ENCODE measurements at places on chromosomes 1 and 21.

- no peak for DNase-seq
These were observed 8.7 kb downstream of the MAB21L3 start for GRCh38 chr1:116119876-116120275.

DNA sequence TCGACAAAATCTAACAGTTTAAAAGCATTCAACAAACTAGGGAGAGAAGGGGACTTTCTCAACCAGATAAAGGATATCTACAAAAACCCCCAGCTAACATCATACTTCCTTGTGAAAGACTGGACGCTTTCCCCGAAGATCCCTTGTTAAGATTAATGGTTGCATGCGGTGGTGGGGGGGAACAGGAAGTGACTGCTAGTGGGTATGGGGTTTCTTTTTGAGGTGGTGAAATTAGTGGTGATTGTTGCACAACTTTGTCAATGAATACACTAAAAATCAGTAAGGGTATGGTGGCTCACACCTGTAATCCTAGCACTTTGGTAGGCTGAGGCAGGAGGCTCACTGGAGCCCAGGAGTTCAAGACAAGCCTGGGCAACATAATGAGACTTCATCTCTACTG, 26.9 kb upstream of the EYA3 start:
- no peak for DNase-seq

DNA sequence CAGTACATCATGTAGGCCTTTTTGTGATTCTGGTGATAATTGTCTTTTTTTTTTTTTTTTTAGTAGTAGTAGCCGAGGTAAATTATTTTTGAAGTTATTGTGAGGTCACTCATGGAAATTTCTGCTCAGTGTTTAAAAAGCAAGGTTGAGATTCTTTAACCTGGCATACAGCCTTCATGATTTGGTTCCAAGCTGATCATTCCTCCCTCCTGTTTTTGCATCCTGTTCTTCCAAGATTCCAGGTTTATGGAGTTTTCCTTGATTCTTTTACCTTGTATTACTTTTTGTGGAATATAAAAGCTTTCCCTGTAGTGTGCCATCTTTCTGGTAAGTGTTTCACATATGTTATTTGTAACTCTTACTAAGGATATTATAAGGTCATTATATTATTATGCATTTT, 9.1 kb downstream of the ZFYVE9 start:
- DNase-seq, result no peak

- no peak for DNase-seq
These were observed 244.4 kb downstream of the ZNF648 start for GRCh38 chr1:181817091-181817490.

DNA sequence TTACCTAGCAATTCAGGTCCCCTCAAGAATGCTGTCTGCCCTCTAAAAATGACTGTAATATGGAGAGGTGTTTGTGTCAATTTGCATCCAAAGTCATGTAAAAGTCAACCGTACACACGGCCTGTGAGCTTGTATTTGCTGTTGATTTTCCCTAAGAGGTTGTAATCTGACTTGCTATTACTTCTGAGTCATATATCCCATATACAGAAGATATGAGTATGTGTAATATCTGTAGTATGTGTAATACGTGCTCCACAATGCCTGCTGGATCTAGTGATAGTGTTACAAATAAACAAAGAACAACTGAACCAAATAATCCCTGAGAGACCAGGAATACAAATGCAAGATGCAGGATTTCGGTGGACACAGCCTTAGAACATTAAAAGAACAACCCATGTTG, 1.4 kb upstream of the KCNJ6 start:
- DNase-seq, result no peak

DNA sequence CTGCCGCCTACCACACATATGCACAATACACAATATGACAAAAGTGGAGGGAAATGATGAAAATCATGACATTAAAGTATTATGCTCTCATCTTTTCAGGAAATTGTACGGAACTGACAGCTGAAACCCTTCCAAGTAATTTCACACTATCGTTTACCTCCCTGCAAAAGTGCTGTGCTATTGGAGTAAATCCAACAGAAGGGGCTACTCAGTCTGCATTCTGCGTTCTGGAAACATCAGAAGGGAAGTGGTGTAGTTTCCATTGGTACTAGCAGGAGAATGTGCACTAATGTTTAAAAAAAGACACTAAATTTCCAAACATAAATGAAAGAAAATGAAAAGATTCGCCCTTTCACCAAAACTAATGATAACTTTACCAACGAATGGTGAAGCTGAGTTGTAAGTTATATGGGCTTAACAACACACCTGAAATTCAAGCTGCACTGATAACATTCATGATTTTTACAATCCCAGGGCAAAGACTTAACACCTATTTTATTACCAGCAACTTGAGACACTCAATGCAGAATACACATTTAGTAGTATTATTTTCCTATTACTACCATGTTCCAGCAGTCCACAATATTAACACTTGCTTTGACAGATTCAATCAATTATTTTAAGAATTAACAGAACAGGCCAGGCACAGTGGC, 3.2 kb downstream of the DENND1B start:
- DNase-seq, result no peak

GRCh38 chr1:111620441-111620971, 917 bp downstream of the RAP1A start:
- DNase-seq, result no peak

DNA sequence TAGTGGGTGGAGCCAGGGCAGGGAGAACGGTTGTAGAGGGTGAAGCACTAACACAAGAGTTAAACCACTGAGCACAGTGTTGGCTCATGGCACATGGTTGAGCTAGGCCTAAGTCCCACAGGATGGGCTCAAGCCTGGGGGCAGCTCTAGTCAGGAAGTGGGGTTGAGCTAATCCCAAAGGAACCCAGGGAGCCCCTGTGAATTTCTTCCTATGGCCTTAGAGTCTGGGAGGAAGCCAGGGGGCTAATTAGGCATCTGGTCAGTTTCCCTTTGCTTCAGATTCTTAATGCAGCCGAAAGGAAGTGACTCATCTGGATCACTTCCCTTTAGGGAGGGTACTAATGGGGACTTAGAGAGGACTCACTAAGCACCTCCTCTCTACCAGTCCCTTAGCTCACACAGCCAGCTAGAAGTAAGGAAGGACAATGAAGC, 10.1 kb downstream of the CFAP45 start:
- DNase-seq, result no peak

DNA sequence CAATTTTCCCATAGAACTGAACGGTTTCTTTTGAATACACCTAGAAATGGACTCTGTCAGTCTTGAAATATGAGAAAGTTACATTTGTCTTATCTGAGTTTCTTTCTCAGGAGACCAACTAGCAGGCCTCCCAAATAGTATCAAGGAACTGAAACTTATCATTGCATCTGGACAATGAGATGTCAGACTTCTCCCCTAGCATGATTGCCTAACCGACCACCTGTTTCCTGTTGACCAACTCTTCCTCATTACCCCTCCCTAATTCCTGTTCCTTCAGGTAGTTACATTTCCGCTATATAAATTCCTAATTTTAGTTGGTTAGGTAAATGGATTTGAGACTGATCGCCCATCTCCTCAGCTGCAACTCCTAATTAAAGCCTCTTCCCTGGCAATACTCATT, 1587.3 kb downstream of the NCAM2 start:
- no peak for DNase-seq

DNA sequence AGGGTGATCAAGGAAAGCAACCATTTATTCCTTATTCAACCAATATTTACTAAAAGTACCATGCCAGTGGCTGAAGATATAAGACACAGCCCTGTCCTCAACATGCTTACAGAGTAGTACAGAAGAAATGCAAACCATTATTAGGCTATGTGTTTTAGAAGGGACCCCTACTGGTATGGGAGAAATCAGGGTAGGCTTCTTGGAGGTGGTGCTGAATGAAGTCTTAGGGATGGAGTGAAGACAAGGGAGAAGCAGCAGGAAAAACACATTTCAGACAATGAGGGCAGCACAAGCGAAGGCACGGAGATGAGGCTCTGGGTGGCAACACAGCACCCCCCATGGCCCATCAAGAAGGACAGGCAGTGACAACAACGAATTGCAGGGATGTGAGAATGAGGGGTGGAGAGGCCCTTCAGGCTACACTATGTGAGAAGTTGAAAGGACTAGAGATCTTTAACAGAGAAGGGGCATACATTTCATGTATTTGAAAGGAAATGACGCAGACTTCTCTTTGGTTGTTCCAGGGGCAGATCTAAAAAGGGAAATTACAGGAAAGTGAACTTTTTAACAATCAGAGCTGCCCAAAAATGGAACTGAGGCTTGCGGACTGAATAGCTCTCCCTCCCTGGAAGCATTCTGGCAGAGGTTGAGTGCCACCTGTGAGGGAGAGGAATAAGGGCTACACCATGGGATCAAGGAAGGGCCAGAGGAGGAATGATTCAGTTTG, 16.8 kb upstream of the CD58 start:
- no peak for DNase-seq

Measured in activated T-helper 1 cell treated with anti-CD3 and anti-CD28 coated beads, Interleukin-2, amount 50 U/mL, for 16 hours (primary cell).